Vagina (tissue), 2 donors: ENCODE measurements at places on chromosomes 13 and 19.

DNA sequence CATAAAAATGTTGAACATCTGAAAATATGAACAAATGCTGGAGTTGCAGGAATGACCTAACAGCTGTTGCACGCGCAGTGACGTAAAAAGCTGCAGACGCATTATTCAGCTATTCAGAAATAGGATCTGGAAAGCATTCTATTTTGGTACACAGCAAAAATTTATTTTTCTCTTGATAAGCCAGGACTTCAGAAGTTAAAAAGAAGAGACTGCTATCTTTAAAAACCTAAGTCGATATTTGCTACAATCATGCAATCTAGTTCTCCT lies 36.9 kb upstream of the STARD13 start:
- DNase-seq: no peak

GRCh38 chr19:2181633-2181997 lies 17.9 kb downstream of the DOT1L start:
- no peak for DNase-seq

- DNase-seq: no peak
Observed at GRCh38 chr13:98301721-98302120, 124.7 kb upstream of the RNF113B start.

DNA sequence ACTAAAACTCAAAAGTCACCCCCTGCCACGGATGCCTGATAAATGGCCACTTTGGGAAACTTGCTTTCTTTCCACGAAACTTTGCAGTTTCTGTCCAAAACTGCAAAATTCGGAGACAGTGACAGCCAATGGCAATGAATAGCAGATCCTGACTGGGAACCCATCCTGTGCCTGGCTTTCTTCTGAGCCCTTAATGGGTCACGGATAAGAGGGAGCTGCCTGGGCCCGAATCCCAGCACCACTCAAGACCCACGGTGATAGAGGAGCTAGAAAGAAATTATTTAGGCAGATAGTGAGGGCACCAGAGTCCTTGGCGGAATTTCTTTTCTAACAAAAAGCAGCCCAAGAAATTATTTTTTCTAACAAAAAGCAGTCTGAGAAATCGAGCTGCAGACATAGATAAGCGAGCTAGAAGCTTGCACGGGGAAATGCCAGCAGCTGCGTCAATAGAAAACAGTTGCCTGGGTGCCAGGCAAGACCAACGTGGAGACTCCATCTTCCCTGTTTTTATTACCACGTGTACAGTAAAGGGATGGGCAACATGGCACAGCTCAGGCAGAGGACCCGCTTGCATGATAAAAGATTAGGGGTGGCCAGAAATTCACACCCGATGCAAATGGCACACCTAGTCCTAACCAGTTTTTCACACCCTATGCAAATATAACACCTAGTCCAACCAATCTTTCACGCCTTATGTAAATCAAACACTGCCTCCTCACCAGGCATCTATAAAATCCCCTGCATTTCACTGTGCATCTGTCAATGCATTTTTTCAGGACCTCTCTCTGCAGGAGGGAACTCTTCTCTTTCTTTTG lies 7.1 kb upstream of the HSH2D start:
- no peak for DNase-seq

GRCh38 chr13:91331047-91331915 lies 16.2 kb upstream of the MIR17HG start:
- no peak for DNase-seq

- no peak for DNase-seq
Observed at GRCh38 chr19:45812297-45812696, 2.8 kb downstream of the RSPH6A start.

DNA sequence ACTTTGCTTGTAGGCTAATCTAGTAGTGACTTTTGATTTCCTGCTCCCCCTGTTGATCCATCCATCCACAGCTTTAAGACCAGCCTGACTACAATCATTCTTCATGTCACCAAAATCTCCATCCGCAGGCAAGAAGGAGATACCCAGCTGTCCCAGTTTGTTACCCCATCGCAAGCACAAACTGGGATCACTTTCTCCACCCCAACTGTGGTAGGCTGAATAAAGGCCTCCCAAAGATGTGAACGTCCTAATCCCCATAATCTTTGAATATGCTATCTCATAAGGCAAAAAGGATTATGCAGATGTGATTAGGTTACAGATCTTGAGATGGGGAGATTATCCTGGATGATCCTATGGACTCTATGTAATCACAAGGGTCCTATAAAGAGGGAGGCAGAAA lies 202.0 kb downstream of the ENOX1 start:
- DNase-seq: no peak

DNA sequence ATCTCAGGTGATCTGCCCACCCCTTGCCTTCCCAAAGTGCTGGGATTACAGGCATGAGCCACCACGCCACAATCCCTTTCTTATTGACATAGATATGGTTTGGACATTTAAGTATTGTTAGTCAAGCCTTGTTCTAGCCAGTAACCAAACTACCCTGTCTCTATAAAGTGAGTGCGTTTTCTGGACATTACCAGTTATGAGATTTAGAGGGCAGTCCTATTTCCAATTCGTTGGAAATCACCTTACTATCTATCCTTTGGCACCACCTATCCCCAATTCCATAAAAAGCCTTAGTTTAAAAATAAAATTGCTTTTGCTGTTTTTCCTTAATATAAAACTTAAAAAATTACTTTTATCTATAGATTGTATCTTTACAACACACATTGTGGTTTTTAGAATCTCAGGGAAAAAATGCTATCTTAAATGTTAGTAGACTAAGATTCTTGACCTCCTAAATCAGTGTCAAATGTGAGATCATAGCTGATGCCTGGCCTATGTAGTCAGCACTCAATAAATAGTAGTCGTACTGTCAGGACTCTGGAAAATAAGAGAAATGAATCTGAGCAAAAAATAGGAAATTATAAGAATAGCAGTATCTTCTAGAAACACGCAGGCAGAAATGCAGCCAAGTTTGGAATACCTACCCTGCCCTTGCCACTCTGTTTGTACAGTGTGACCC lies 57.0 kb downstream of the NUFIP1 start:
- DNase-seq: no peak

DNA sequence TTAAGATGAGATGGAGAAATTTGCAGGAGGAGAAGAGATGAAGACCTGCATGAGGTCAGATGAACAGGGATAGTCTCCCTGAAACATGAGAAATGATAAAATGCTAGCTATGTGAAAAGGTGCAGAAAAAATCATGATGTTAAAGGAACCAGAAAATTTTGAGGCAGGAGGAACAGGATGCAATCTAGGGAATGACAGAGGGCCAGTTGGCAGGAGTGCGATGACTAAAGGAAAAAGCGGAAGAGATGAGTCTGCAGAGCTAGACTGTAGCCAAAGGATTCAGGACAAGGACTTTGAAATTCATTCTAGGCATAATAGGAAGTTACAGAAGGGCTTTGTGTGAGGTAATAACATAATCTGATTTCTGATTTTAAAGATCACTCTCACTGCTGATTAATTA lies 77.9 kb downstream of the TRPC4 start:
- no peak for DNase-seq

DNA sequence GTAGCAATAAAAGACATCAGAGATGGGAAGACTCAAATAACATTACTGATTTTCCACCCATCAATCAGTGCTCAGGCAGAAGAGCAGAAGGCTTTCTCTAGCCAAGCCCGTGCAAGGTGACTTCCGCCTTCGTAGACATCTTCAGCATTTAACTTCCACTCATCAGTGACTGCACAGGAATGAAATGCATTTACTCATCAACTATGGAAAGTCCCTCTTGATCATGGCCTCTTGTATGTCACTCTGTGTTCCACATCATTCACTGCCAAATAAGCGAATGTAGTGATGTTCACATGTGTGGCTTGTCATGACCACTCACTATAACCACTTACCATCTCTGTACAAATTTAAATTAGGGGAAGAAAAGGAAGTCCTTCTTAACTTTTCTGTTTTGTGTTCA lies 49.4 kb downstream of the SACS start:
- no peak for DNase-seq

GRCh38 chr13:20547479-20547908 lies 19.5 kb upstream of the IFT88 start:
- no peak for DNase-seq

DNA sequence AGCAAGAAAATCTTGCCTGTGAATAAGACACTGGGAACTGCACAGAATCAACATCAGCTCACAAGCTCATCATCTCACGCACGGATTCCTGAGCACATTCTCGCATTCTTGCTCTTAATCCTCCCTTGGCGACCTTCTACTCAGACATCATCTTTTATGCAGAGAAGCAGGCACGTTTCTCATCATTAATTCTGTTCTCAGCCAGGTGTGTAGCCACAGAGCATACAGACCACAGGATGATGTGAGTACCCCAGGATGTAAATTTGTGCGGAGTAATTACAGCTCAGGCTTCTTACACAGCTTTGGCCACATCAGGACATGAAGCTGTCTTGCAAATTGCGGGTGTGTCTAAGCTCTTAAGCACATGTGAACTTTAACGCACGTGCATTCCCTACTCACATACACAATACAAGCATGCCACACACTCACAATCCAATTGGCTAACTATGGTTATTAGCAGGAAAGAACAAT lies 36.5 kb upstream of the SACS start:
- DNase-seq: no peak

DNA sequence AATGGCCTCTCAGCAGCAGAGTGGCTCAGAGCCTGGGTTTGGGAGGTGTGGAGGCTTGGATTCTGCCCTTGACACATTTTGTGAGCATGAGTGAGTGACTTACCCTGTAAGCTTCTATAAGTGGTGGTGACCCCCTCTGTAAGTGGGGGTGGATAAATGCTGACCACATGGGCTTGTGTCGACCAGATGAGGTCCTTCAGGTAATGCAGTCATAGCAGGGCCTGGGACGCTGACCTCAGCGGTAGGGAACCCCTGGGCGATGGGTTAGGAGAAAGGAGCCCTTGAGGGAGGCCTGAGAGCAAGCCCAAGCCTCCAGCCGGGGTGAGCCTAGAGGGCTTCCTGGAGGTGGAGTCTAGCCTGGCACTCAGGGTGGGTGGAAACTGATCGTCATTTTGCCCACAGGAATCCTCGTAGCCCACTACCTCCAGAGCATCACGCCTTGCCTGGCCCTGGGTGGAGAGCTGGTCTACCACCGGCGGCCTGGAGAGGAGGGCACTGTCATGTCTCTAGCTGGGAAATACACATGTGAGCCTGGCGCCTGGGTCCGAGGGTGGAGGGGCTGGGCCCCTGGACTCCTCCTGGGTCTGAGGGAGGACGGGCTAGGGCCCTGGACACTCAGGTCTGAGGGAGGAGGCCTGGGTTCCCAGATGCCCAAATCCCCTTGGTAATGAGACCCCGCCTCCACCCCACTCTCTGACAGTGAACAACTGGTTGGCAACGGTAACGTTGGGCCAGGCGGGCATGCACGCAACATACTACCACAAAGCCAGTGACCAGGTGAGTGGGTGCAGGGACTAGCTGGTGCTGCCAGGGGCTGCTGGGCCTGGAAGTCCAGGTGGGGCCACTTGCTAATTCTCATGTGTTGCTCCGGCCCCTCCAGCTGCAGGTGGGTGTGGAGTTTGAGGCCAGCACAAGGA lies 5.0 kb upstream of the APOE start:
- DNase-seq: no peak

GRCh38 chr19:39212375-39212742 lies 8.3 kb upstream of the SYCN start:
- no peak for DNase-seq

- DNase-seq: no peak
Observed at GRCh38 chr13:26423629-26424028, 133.9 kb upstream of the WASF3 start.

DNA sequence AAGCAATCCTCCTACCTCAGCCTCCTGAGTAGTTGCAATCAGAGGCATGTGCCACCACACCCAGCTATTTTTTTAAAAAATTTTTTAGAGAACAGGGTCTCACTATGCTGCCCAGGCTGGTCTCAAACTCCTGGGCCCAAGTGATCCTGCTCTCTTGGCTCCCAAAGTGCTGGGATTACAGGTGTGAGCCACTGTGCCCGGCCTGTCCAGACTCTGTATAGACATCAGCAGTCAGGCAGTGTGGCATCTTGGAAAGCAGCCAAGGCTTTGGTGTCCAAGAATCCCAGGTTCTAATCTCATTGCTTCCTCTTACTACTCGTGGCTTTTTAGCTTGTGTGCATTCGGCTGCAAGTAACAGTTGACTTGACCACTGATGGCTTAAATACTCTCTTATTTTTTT lies 43.4 kb downstream of the BICRA start:
- no peak for DNase-seq

DNA sequence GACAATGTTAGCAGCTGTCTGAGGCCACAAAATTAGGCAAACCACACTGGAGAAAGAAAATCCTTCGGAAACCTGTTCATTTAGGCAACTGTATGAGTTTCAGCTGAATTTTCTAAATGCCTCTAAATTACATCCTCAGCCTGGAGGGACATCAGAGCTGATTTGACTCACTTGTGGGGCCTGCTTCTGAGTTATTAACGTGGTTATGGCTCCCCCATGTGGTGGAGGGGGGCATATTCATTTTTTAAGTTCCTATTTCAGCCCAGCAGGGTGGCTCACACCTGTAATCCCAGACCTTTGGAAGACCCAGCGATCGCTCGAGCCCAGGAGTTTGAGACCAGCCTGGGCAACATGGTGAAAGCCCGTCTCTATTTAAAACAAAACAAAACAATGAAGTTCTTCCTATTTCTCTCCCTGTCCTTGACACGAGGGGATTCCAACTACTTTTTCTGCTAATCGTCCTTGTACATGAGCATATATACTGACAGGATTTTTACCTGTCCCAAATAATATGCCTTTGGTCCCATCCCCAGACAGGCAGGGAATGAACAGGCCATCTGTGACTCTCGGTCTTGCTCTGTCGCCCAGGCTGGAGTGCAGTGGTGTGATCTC lies 31.5 kb upstream of the HIF3A start:
- DNase-seq: no peak

DNA sequence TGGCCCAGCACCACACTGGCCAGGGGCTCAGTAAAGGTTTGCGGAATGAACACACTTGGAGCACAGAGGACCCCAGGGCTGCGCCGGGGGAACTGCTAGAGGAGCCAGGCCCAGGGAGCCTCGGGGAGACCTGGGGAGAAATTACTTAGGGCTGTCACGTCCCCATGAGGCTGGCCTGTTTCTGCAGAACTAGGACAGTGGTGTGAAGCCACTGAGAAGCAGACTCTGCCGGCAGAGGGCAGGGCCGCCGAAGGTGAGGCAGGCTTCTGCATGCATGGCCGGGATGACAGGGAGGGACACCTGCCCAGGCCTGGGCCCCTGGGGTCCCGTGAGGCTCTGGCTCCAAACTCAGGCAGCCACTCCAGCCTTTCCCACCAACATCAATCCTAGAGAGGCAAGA lies 26.4 kb downstream of the ELAVL1 start:
- DNase-seq: no peak

- no peak for DNase-seq
Observed at GRCh38 chr19:14400951-14401431, 18.1 kb downstream of the DDX39A start.

GRCh38 chr19:22326219-22326618 lies 40.0 kb downstream of the ZNF729 start:
- DNase-seq: peak; percentile 40

- no peak for DNase-seq
Observed at GRCh38 chr19:10431254-10431942, 11.1 kb downstream of the PDE4A start.
